ENCODE measurements at places on chromosomes 5 and 9.

DNA sequence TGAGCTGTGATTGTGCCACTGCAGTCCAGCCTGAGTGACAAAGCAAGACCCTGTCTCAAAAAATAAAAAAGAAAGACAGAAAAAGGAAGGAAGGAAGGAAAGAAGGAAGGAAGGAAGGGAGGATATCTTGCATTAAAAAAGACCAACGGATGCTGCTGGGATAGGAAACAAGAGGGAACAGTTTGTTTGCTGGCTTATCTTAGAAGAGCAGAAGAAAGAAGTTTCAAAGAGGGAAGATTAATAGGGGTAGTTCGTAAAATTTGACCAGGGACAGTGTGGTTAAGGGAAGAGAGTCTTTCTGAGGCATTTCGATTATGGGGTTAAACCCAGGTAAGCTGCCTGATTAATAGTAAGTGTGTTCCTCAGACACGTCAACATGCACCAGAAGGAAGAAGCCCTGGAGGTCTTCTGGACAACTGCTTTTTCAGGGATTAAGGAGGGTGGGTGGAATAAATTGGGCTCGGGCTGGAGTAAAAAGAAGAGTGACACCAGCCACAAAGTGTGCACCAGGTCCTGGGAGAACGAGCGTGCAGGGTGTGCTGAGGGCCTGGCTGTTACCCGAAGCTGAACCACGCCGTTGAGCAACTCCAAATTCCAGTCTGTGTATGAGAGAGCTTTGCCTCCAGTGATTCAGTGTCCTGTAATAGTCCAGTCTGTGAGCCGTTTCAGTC lies 24.8 kb downstream of the FYB1 start:
- DNase-seq, result no peak

DNA sequence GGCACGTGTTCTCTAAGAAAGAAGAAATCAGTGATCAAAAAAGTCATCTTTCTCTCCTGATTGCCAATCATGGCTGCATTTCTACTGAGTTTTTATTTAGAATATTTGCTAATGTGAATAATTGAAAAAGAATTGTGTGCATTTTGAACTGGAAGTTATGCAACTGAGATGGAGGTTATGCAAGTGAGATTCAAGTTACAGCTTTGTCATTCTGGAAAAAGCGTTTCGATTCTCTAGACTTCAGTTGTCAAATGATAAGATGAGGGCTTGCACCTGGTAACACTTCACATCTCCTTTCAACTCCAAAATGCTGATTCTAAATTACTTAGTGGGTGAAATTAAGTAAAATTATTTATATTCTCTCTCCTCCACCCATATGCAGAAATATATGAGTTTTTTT lies 36.4 kb downstream of the C6 start:
- DNase-seq, result no peak

- DNase-seq, result no peak
Measured at GRCh38 chr9:751137-752051, 90.1 kb upstream of the DMRT1 start.

DNA sequence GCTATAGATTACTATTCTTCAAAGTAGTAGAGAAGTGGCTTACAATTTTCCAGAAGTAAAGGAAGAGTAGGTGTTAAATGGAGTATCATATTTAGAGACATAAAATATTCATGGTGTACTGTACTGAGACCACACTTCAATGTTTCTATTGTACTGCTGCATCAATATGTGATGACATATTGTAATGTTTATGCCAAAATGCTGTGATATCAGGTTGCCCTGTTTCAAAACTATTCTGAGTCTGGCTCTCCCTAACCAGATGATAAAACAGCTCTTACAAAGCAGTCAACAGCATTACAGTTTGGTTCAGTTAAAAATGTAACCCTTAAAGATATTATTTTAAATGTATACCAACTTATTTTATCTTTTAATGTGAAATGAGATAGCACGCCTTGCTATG lies 30.8 kb upstream of the ACOT12 start:
- no peak for DNase-seq

- DNase-seq, result no peak
Measured at GRCh38 chr5:64980176-64980575, 211.4 kb downstream of the CWC27 start.

DNA sequence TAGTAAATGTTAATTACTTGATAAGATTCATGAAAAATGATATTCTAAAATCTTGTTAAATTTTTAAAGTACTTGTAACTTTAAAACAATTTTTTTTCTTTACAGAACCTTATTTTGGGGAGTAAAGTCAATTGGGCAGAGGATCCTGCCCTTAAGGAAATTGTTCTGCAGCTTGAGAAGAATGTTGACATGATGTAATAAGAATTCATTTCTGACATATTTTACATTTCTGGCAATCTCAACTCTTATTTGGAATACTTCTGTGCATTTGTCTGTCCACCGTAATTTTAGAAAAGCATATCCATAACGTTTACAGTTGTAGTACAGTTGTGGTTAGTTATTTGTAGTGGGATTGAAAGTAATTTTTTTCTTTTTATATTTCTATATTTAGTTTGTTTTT lies 20.2 kb downstream of the CENPH start:
- DNase-seq, result no peak

DNA sequence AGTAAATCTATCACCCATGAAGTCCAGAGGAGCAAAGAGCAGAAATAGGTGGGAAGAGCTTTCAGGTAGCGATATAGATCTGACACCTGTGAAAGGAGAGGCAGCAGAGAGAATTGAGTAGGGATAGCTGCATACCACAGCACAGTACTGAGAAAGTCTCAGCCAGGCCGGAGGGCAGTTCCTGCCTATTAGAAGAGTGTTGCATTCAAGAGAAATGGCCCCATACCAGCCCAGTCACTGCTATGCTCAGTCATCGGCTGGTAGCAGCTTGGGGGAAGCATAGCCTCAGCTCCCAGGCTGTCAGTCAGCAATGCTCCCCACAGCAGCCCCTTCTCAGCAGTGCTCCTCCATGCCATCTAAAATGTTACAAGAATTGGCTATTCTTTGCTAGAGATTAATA lies 285.1 kb upstream of the CDH6 start:
- no peak for DNase-seq

- peak; percentile 26 for DNase-seq
Measured at GRCh38 chr9:134929193-134930158, 11.8 kb upstream of the FCN1 start.

GRCh38 chr5:132500244-132500930 lies 9.8 kb upstream of the IRF1 start:
- no peak for DNase-seq

DNA sequence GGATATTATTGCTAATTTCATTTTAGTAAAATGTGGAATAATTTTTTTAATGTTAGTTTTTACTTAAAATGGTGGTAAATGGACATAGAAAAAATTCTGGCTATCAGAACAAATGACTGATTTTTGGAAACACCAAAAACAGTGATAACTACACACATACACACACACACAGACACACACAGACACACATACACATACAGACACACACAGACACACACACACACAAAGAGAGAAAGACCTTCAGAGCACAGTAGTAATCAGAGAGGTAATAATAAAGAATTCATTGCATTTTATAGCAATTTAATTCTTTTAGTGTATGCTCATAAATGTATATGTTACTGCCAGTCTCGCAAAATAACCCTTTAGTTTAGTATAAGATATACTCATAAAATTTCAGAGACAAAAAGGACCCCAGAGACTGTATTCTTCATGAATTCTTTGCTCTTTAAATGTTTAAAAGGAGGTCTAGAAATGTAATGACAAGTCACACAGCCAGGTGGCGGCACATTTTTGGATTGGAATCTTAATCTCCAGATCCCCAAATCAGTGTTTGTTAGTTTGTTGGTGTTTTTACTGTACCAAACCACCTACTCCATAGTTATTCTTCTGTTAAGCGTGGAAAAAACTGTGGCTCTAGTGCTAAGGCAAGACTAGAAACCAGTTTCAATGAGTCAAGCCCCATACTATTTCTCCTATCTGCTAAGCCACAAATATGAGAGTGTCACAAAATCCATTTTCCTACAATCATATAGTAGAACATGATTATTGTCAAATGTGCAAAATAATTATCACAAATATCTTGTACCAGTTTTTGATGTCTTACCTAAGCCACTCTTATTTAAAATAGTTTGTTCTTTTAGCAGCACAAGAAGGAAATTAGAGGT lies 109.9 kb downstream of the EDIL3 start:
- peak; percentile 2 for DNase-seq

DNA sequence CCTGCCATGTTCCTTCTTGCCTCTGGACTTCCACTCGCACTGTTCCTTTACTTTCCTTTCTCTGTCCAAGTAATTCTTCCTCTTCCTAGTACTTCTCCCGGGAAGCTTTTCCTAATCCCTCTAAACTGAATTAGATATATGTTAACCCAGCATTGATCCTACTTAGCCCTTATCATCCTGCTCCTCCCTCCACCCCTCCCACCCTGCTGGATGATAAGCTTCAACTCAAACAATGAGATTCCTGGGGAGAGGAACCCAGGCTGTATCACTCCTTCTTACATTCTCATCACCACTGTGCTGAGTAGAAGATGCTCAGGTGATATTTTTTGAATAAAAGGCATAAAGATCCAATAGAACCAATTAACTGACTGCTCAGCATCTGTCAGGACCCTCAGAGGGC lies 45.7 kb downstream of the CDK5RAP2 start:
- DNase-seq, result no peak

DNA sequence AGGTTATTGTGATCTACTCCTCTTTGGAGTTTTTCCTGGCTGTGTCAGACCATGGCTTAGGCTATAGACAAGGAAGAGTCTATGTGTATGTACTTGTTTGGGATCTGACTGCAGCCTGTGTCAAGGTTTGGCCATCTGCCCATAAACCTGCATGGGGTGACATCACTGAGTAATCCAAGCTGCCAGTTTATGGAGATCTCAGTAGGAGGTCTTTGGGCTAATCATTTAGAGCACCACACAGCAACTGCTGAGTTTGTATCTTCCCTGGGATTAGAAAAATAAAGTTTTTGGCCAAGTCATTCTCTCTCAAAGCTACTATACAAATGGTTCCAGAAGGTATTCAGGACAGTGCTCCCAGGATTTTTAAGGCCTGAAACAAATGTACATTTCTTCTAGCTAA lies 65.5 kb upstream of the HSPB3 start:
- no peak for DNase-seq

GRCh38 chr9:122015170-122015821 lies 77.8 kb downstream of the TTLL11 start:
- DNase-seq, result no peak

DNA sequence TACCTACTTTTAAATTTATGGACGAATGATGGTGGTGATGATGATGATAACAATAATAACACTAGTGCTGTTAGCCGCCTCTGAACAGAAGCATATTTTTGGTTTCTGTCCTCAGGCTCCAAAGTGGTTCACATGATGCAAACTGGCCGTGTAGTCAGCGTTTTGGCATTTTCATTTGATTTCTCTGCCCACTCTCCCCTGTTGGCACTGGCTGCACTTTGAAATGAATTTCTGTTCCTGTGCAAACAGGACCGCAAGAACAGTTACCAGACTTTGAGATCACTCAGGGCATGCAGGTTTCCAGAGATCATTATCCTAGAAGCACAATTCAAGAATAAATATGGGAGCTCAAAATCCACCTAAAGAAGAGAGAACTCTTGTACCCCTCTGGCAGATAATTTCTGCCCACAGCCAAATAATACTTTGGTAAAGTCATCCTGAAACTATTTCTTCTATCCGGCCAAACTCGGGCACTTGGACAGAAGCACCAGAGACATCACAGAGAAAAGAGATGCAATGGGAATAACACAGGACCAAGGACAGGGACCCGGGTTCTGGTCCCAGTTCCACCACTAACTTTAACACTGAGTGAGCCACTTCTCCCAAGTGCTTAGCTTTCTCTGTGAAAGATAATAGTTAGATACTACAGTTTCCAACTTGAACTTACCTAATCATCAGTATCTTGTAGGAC lies 201.7 kb upstream of the PTGER4 start:
- DNase-seq, result no peak

- no peak for DNase-seq
Measured at GRCh38 chr5:169173372-169173771, 127.6 kb downstream of the SLIT3 start.

DNA sequence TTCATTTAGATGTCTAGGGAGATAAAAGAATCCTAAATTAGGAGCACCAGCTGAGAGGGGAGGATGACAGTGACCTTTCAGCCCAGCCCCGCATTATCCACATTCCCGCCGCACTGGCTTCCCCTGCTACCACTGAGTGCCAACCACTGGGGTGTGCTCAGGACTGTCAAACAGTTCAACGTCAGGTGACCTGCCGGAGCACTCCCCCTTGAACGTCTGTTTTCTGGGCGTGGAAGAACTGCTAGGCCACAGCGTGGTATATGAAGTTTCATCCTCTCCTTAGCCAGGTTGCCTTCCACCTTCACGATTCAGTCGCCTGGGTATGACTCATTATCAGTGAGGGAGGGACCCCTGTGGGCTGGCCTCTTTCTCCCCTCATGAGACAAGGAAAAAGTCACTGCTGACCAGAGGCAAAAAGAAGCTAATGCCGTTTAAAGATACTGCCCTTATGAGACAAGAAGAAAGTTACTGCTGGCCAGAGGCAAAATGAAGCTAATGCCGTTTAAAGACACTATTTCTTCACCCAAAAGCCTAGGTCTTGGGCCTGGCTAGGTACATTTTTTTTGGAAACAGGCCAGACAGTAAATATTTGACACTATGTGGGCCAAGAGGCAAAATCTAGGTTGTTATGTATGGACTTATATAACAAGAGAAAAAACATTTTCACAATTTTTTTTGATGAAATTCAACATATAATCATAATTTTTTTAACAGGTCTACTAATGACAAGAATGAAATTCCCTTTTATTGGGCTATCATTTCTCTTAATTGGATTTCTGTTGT lies 4.6 kb downstream of the NMRK1 start:
- DNase-seq, result no peak

GRCh38 chr9:106731910-106732309 lies 131.1 kb upstream of the ZNF462 start:
- no peak for DNase-seq

- DNase-seq, result no peak
Measured at GRCh38 chr5:7751874-7752273, 99.1 kb downstream of the CFAP90 start.

DNA sequence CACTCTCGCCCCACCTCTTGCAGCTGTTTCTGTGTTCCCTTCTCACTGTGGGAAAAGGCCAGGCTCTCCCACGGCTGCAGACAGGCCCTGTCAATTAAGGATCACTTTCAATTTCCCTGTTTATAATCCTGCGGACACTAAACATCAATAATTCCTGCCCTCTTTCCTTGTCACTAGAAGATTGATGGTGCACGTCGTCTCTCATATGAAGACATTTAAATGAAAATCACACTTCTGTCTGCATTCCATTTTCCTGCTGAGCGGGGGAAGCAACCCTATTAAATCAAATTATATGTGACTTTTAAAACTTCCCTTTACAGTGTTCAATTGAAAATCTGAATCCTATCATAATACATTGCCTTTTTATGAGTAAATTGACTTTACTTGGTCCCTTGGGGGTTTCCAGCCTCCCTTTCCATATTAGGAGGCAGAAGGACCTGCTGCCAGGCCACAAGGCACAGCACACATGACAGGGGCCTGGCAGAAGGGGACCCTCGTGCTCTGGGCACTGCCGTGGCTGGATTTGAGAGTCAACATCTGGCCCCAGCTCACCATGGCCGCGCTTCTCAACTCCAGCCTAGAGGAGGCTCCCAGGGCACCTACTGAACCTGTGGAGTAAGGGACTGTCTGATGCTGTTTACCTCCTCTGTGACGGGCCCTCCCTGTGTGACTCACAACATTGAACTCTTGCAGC lies 311.0 kb upstream of the IRX4 start:
- no peak for DNase-seq
